ENCODE measurements at places on chromosomes 4 and X.
A peak's percentile ranks its signal among the peaks of the same experiment; 100 is the strongest.

DNA sequence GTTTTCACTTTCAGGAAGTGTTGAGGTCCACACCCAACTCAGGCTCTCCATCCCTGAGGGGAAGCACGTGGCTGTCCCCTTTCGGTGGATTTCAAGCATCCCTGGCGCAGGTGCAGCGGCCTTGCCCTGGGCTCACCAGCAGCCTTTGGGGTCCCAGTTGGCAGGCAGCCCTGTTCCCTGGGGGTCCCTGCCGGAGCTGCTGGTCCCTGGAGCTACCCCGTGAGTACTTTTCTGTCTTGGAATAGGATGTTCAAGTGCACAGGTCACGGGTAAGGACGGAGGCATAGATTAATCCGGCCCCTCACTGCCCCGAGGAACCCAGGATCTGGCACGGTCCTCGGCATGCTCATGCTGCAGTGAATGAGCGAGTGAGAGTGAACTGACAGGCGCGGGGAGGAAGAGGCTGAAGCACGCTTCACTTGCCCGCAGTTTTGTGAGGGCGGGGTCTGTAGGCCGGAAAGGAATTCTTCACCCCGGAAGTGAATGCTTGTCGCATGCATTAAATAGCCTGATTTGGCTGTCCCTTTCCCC, 117.2 kb upstream of the FAT1 start:
- DNase-seq = peak; percentile 11

GRCh38 chrX:19682712-19683331, 167.5 kb upstream of the MAP3K15 start:
- DNase-seq = peak; percentile 74

DNA sequence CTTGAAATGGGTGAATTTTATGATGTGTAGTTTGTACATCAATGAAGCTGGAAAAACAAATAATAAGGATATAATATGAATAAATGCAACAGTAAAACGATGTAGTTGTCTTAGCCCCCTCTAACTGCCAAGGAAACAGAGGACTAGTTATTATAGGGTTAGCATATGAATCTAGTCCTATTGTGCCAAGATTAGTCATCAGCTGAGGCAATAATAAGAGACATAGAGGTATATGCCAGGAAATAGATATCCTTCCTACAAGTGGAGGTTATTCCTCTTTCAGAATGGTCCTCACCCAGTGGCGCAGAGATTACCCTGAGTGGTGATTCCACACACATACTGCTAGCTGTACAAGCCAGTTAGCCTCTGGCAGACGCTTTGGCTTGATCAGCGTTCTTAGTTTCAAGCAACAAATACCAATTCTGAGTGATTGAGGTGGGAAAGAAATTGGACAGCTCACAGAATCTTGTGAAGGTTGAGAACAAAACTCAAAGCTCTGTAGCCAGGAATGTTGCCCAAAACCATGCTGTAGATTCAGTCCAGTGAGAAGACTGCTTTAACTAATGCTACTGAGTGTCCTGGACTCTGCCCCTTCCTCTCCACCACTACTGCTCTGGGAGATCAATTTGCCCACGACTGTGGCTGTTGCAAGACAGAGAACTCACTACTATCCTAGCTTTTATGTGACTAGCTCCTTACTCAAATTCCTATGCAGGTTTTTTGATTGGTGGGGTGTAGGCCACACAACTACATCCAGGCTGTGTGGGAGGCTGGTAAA, 27.0 kb upstream of the ZNF280C start:
- DNase-seq = no peak

DNA sequence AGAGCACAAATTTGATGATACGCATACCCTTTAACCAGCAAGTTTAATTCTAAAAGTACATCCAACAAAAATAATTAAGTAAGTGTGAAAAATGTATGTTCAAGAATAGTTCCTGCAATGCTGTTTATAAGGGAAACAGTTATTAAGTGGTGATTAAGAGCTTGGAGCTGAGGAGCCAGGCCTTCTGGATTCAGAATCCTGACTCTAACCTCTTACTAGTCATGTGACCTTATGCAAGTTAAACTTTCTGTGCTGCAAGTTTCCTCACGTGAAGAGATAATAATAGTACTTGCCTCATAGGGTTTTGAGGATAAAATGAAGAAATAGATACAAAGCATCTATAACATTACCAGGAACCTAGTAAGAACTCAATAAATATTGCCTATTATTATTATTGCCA, 77.7 kb downstream of the FAM13A start:
- DNase-seq = no peak

DNA sequence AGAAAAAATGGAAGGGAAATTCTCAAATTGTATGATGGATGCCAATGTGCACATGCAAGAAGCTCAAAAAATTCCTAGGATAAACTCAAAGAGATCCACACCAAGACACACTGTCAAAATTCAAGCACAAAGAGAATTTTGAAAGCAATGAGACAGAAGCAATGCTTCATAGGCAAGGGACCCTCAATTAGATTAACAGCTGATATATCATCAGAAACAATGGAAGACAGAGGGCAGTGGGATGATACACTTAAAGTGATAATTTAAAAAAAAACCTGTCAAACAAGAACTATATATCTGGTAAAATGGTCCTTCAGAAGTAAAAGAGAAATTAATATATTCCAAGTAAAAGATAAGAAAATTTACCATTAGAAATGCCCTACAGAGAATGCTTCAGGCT, 306.3 kb upstream of the PCDH7 start:
- DNase-seq = no peak

- DNase-seq = no peak
These were observed 56.7 kb upstream of the HGFAC start for GRCh38 chr4:3384771-3385710.

DNA sequence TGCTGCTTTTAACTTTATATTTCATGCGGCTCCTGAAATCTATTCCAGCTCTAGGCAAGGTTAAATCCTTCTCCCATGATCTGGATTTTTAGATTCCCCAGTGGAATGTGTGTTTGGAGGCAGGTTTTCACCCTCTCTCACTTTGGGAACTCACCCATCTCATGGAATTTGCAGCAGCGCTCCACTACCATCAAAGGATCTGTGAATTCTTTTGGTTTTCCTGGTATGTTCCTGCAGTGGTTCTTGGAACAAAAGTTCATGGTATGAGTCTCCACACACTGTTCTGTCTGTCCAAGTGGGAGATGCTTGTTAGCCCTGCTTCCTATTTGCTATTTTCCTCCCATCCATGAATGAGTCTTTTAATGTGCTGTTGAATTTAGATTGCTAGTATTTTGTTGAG, 14.0 kb downstream of the APOOL start:
- no peak for DNase-seq

DNA sequence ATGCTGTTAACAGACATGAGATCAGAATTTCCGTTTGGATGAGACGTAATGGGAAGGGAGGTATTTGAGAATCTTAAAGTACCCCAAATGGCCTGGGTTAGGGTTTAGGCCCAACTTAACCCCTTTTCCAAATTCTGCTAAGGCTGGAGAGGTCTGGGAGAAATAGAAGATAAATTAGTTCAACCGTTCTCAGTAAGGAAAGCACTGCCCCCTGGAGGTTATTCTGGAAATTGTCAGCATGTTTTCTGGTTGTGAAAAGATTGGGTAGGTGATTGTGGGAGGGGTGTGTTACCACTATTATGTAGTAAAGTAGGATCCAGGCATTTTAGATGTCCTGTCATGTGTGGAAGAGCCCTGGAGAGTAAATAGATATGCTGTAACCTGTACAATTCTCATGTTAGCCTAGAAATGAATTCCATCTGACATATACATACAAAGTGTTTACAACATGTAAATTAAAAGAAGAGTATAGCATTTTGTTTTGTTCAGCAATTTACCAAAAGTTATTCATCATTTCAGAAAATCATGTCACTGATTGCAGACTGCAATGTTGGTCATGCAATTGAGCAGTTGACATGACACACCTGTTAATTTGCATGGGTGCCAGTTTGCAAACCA, 26.8 kb upstream of the GRXCR1 start:
- peak; percentile 19 for DNase-seq

DNA sequence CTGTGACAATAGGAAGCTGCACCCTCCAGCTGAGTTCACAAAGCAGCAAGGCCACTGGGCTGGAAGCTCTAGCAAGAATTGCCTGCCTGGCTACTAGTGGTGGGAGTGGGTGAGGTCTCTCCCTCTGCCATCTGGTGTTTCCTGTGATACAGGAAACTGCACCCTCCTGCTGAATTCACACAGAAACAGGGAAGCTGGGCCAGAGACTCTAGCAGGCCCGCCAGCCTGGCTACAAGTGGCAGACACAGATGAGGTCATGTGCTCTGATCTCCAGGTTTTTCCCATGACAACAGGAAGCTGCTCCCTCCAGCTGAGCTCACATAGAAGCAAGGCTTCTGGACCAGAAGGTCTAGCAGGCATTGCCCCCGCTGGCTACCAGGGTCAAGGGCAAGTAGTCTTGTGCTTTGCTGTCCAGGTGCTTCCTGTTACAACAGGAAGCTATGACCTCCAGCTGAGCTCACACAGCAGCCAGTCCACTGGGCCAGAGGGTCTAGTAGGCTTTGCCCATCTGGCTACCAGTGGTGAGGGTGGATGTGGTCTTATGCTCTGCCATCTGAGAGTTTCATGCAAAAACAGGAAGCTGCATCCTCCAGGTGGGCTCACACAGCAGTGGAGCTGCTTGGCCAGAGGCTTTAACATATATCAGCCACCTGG, 41.5 kb upstream of the ZXDA start:
- no peak for DNase-seq

DNA sequence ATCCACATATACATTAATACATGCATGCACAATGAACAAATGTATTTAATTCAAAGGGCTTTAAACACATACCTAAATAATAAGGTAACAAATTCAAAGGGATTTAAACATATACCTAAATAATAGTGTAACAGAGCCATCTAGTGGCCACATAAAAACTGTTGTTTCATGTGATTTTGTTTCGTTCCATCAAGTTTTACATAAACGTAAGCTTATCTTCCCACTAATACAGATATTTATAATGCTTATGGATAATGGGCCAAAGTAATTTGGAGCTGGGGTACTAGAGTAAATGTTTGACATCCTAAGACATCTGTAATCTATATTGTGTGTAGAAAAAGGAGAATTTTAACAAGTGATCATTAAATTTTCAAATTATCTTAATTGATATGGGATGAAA, 82.3 kb downstream of the PRSS12 start:
- DNase-seq = peak; percentile 21

DNA sequence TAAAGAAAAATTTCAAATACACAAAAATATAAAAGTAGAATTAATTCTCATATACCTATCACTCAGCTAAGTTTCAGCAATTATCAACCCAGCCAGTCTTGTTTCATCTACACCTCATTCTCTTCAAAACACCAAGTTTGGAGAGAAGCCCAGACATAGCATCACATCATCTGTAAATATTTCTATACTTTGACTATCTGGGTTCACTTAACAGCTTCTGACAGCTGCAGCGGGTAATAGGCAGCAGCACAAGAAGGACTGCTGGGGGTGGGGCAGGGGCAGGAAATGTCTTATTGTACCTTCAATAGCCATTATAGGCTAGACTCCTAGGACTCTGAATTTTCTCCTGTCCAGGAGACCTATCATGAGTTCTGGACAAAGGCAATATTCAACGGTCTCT, 54.1 kb downstream of the PHF8 start:
- no peak for DNase-seq

GRCh38 chrX:43225626-43226328, 430.3 kb upstream of the MAOA start:
- no peak for DNase-seq

GRCh38 chrX:15497865-15498264, 2.7 kb upstream of the BMX start:
- peak; percentile 61 for DNase-seq

DNA sequence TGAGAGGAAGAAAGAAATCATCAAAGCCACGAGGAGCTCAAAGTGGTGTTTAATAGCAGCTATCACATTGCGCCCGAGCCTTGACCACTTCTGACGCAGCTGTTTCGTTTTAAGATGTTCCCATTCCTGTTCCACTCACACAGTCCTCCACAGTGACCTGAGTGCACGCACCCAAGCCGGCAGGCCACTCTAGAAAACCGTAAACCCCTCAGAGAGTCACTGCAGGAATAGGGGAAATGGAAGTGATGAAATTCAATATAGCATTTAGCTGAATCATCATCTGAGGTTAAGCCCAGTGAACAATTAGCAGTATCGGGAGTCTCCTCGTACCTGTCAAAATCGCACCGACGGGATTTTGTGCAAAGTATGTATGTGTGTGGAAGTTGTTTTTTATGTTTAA, 17.9 kb upstream of the HAND2 start:
- DNase-seq = no peak

DNA sequence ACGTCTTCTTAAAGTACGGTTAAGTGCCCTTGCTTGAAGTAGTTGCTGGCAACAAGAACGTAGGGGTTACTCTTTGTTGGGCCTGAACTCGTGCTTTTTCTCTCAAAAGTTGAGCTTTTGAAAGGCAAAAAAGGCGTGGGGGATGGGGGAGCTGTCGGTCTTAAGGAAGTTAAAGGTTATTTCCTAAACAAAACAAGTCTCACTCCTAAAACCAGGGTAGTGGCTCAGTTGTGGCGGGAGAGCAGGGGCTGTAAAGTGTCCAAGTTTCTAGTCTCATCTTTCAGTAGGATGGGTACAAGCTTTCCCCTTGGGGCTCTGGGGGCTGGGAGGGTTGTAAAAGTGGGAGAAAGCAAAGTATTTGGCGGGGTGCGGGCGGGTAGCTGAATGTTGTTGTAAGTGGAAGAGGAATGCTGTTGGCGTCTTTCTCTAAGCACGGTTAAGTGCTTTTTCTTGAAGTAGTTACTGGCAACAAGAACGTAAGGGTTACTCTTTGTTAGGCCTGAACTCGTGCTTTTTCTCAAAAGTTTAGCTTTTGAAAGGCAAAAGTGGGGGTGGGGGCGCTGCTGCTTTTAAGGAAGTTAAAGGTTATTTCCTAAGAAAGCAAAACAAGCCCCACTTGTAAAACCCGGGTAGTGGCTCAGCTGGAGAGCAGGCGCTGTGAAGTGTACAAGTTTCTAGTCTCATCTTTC, 904 bp upstream of the WDR1 start:
- no peak for DNase-seq

GRCh38 chrX:35880601-35881000, 38.9 kb upstream of the CFAP47 start:
- no peak for DNase-seq

DNA sequence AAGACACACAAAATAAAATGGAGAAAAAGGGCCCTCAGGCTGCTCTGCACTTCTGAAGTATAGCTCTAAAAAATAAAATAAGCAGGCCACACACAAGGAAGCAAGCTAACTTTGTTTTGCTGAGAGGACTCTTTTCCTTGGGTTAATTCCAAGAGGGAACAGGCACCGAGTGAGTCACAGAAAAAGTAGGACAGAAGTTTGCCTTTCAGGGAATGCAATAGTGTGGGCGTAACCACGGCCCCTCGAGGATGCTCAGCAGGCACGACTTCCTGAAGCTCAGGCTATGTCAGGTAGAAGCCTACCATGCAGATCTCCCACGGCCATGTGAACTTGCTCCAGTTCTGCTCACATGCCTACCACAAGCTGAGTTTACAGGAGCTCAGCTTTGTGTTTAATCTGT, 22.1 kb downstream of the PPP1R2C start:
- DNase-seq = peak; percentile 13

- DNase-seq = peak; percentile 36
These were observed 287.4 kb downstream of the CHIC1 start for GRCh38 chrX:73850124-73851013.

DNA sequence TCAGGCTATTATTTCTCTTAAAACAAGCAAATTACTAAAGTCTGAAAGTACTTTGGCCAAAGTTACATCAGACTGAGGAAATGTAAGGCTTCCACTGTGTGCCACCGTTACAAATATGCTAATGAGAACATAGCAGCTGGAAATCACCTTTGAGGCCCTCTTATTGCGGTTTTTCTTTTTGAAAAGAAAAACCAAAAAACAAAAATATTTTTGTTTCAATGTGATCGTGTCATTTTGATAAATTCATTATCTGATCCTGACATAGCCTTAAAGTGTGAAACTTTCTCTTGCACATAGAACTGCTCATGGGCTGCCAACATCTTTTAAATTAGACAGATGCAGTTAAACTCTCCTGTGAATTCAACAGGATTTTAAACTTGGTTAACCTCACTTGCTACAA, 2.8 kb upstream of the TIFA start:
- no peak for DNase-seq

All from AG08396 (cell line).